ENCODE measurements at places on chromosomes 6 and 20.

DNA sequence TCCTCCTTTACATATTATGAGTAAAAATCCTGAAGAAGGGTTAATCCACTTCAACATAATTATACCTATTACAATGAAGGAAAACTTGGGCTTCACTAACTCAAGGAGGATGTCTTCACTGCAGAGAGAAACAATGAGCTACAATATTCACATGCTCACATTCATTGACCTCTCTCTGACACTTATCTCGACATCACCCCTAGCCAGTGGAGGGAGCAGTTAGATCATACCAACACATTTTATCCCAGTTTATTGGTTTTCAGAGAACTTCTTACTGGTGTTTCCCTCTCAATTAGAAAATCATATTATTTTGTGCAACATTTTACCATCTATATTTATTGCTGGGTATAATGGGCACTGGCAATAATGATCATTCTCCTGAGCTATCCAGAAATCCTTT is 646.5 kb downstream of the TENT5A start:
- DNase-seq = no peak

GRCh38 chr6:117605169-117605826 is 3.0 kb upstream of the GOPC start:
- DNase-seq = peak; percentile 71

- no peak for DNase-seq
Measured at GRCh38 chr20:46746956-46747526, 37.6 kb downstream of the SLC2A10 start.

DNA sequence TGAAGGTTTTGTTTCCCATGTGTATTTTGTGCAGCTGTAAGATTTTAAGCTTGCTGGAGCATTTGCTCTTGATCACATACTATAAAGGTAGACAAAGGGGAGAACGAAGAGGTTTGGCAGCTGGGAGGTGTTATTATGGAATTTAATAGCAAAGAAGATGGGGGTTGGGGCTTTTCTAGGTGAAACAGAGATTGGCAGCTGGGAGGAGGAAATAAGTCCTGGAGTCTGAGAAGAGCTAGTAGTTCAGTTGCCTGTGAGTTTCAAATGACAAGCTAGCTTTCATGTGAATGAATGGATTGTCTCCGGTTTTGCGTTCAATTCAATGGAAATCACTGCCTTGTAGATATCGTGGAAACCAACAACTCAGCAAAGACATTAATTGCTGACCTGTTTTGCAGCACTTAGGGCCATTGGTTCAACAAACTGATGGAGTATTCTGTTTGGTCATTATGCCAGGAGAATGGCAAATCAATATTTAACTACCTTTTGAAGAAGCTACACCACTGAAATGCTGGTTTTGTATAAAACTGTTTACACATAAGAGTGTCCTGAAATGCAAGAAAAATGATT is 38.1 kb upstream of the FLRT3 start:
- DNase-seq = no peak

GRCh38 chr6:53603386-53604116 is 58.6 kb upstream of the GCLC start:
- DNase-seq = no peak

- no peak for DNase-seq
Measured at GRCh38 chr20:40049854-40050253, 639.2 kb downstream of the MAFB start.

GRCh38 chr6:36118550-36119107 is 11.7 kb upstream of the MAPK13 start:
- no peak for DNase-seq

- no peak for DNase-seq
Measured at GRCh38 chr6:110266996-110267395, 86.8 kb downstream of the CDC40 start.

GRCh38 chr6:35370124-35370741 is 27.9 kb downstream of the PPARD start:
- DNase-seq = no peak

GRCh38 chr20:48910347-48910781 is 11.1 kb upstream of the ARFGEF2 start:
- DNase-seq = no peak

- no peak for DNase-seq
Measured at GRCh38 chr6:82245376-82245775, 2.2 kb downstream of the IBTK start.

DNA sequence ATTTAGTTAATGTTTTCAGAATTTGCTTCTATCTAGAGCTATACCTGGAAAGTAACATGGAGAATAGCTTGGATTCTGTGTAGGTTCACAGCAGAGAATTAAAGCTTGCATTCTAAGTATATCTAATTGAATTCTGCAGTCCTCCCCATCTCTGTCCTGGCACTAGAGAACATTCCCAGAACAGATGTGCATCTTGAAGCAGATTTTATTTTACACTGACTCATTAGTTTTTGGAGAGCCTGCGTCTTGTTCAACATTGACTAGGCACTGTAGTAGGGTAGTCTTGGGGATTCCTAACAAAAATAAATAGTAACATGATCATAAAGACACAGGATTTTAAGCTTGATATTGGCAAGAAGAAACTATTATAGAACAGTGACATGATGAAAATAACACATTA is 36.2 kb upstream of the BAG2 start:
- DNase-seq = no peak

DNA sequence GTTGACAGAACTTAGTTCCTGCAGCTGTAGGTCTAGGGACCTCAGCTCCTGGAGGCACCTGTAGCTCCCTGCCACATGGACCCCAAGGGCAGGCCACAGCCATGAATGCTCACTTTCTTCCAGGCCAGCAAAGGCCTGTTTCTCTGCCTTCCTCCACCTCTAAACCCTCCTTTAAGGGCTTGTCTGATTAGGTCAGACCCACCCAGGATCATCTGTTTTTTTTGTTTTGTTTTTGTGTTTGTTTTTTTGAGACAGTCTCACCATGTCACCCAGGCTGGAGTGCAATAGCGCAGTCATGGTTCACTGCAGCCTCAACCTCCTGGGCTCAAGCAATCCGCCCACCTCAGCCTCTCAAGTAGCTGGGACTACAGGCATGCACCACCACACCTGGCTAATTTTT is 11.5 kb upstream of the BCAS4 start:
- DNase-seq = no peak

GRCh38 chr6:163984124-163984936 is 569.8 kb downstream of the QKI start:
- no peak for DNase-seq

GRCh38 chr6:6841571-6841970 is 253.1 kb downstream of the LY86 start:
- DNase-seq = peak; percentile 68

- DNase-seq = no peak
Measured at GRCh38 chr6:51152594-51152993, 333.9 kb downstream of the TFAP2B start.

DNA sequence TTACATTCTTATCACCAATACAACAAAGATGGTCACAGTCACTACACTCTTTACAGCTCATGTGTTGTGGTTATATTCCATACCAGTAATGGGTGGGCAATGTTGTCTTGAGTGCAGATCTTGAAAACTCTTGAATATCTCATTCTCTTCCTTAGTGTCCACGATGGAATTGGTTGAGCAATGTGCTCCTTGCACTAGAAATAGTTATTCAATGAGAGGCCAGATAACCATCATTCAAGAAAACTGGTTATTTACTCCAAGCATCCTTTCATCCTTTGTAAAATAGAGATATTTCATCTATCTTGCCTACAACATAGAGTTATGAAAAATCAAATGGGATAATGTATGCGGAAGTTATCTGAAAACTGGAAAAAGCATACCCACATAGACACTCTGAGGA is 215.9 kb downstream of the ARHGAP18 start:
- no peak for DNase-seq

GRCh38 chr20:63772781-63773518 is 33.4 kb downstream of the SLC2A4RG start:
- DNase-seq = no peak

DNA sequence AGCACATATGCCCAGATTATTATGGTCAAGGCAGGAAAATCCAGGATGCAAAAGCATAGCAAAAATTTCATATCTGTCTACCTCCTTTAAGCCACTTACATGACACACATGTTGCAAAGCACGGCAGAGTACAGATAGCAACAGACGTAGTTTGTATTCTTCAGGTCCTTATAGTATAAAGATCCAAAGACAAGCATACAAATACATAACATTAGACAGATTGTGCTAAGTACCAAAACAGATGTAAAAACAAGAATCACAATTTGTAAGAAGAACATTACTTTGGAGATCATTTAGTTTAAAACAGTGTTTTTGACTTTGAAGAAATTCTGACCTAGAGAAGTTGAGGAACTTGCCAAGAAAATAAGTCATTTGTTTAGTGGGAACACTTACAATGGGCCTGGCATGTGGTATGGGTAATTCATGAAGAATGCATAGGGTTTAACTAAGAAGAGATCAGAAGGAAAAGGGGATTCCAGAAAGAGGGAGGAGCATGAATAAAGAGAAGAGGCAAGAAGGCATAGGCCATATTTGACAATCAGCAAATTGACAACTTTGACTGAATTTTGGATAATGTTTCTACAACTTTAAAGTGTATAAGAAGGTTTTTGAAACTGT is 30.6 kb upstream of the LMBRD1 start:
- DNase-seq = no peak

DNA sequence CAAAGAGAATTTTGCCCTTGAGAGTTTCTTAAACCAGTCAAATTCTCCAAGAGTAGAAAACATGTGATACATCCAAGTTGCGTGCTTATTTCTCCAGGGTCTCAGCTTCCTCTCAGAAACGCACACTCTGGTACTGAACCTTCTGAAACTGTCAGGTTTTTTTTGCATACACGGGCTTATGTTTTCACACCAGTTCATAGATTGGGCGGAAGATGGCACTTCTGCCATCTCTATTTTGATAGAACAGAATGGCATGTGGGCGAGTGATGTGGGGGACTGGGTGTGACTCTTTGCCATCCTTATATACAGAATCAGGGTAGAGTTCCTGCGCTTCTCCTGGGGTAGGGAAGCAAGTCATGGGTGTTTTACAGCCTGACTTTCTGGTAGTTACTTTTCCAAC is 56.4 kb downstream of the ADTRP start:
- DNase-seq = no peak

DNA sequence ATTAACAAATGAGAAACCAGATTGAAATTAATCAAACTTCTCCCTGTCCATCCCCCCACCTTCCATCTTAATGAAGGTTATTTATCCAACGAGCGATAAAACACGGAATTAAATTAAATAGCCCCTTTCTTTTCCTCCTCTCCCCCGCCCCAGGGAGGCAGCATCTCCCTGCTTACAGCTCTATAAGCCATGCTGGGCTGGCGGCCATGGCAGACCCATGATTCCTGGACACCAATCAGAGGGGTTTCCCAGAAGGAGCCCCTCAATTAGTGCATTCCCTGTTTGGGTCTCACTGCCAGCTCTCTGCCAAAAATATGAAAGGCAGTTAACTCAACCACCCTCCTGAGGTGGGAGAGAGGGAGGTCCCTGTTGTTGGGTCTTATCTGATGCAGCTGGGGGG is 33.8 kb downstream of the GRM4 start:
- DNase-seq = no peak

DNA sequence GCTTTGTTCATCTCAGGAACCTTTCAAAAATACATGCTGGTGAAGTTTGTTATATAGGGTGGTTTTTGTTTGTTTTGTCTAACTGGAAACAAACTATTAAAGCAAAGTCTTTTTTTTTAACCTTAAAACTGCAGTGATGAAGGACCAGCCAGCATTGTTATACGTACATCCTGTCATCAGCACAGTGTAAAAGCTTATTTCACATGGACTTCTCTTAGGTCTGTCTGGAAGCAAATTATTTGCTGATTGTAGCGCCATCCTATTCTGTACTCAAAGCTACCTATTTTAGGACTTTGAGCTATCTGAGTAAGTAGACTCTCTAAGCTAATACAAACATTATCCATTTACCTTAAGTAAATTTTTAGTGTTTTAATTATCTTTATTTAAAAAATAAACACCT is 61.7 kb downstream of the SNX9 start:
- DNase-seq = no peak

DNA sequence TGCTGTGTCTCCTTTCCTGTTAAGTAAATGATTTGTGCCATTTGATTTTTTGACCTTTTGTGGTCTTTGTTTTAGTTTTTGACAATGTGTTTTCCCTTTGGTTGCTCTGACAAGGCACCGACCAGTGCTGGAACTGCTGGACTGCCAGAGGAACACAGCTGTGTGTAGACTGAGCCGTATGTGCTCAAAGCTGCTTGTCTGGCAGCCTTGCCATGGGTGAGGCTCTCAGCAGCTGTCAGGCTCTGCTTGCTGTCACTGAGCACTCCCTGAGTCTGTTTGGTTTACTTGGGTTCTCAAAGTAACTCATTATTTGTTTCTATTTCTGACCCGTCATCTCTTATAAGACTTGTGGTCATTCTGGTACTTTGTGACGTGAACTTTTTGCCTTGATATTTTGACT is 15.1 kb upstream of the SNRPB start:
- DNase-seq = no peak

DNA sequence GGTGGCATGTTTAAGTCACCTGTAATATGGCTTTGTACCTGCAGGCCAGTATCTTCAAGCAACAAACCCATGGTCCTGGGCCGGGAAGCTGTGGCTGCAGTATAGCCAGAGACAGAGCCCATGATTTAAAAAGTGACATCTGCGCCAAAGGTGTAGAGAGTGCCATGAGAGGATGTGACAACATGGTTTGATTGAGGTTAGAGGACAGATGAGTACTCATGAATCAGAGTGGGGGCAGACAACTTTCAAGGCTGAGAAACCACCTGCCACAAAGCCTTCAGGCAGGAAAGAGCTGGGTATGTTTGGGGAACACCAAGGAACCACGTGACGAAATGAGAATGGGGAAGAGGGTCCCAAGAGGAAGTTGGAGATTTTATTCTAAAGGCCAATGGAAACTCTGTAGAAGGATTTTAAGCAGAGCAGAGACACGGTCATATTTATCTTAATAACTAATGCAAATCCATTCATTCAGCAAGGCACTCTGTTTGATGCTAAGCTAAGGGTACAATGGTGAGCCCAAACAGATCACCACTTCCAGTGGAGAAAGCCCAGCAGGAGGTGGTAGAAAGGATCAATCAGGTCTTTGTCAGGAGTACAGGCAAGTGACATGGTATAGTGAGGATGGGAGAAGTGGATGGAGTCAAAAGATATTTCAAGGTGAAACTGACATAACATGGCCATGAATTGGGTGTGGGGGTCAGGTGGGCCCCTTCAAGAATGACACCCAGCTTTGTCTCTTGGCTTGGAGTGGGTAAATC is 3.4 kb upstream of the MICAL1 start:
- DNase-seq = no peak

GRCh38 chr6:2563635-2564034 is 187.1 kb downstream of the MYLK4 start:
- DNase-seq = no peak

GRCh38 chr6:97394160-97394748 is 111.2 kb upstream of the MMS22L start:
- peak; percentile 45 for DNase-seq

DNA sequence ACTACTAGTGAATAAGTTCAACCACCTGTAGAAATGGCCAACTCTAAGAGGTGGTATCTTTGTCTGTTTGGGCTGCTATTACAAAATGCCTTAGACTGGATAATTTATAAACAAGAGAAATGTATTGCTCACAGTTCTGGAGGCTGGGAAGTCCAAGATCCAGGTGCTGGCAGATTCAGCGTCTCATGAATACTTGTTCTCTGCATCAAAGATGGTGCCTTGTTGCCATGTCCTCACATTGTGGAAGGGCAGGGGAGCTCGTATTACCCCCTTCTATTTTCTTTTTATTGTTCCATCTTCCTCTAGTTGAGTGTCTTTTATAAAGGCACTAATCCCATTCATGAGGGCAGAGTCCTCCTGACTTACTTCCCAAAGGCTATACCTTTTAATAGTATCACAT is 58.0 kb downstream of the LRRC1 start:
- DNase-seq = no peak

Data from NCI-H1694 treated with DMSO at 0.1 percent for 48 hours (cell line).